Stimulated activated CD4-positive, alpha-beta T cell treated with anti-CD3 and anti-CD28 coated beads, Interleukin-12 subunit alpha, Interleukin-12 subunit beta, amount 100 ng/mL, for 4 hours (primary cell): ENCODE measurements at places on chromosomes 4 and X.

DNA sequence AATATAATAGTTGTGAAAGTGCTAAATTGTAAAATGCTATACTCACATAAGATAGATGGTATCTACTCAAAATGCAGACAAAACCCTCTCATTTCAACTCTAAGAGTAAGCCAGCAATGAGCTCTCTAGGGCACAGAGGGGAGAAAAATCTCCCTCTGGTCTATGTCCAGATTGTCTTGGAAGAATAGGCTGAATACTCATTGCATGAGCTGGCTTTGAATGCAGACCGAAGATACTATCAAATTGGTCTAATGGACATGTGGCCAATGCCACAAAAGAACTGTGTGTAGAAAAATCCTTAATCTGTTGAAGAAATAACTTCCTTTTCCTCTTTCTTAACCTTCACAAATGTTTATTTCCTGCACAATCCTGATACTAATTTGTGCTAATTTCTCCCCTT, 3.5 kb downstream of the ZXDA start:
- no peak for DNase-seq

GRCh38 chrX:39261446-39262147, 460.3 kb downstream of the MID1IP1 start:
- DNase-seq, result no peak

- no peak for DNase-seq
Measured at GRCh38 chrX:63922221-63922620, 137.2 kb upstream of the ARHGEF9 start.

- DNase-seq, result no peak
Measured at GRCh38 chrX:132216283-132216682, 3.0 kb downstream of the RAP2C start.

DNA sequence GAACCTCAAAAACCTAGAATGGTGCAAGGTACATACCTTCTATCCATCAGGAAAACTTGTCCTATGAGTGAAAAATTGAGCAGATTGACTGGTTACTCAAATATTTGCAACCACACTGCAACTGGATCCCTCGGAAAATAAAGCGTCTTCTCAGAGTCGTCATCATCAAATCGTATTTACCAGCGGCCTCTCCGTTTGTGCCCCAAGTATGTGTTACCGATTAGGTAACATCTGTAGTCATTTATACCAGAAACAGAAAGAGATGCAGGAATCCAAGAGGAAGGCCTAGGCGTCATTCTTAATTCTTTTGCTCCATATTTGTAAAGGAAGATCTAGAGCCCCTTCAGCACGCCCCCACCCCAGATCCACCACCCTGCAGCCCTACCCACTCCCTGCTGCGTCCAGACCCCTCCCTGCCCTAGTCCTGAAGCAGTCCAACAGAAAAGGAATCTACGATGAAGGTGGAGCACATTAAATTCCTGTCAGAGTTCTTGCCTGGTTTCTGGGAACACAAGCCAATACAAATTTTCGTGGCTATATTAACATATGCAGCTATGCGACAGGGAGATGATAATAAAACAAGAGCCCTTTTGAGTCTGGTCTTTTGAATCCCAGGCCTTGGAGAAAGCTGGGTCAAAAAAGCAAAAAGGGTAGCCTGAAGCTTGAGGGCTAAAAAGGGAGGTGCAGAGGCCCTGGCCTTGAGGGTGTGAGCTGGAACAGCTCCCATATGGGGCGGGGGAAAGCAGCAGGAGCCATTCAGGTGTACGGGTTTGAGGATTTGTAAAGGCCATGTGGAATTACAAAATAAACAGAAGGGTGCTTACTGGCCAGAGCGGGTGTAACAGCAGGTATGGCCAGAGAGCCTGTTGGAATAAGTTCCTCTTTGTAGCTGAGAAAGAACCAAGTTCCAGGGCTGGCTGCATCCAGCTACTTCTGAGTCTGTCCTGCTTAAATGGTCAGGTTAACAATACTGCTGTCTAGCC, 77.0 kb downstream of the ZNF827 start:
- no peak for DNase-seq
